ENCODE measurements at places on chromosomes 4 and X.

DNA sequence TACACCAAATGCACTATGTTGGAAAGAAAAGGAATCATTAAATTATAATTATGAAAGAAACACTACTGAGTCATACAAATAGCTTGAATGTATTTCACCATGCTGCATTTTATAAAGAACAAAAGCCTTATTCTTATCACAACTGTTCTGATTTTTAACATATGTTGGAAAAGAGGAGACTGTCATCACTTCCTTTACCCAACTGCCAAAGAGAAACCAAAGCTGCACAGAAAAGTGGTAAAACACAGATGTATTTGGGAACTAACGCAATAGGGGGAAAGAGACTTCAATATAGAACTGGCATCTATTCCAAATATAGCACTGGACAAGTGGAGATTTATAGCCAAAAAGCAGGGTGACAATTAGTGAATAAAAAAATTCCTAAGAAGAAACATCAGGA is 181.0 kb downstream of the SPANXN3 start:
- DNase-seq, result no peak

- DNase-seq, result no peak
These were observed 457.9 kb downstream of the FAT4 start for GRCh38 chr4:125772680-125773079.

GRCh38 chr4:59655996-59656395 is 1544.1 kb upstream of the ADGRL3 start:
- DNase-seq, result peak; percentile 29

GRCh38 chrX:72620550-72621145 is 48.0 kb upstream of the HDAC8 start:
- no peak for DNase-seq

GRCh38 chr4:110361921-110362320 is 114.0 kb upstream of the ENPEP start:
- DNase-seq, result no peak

DNA sequence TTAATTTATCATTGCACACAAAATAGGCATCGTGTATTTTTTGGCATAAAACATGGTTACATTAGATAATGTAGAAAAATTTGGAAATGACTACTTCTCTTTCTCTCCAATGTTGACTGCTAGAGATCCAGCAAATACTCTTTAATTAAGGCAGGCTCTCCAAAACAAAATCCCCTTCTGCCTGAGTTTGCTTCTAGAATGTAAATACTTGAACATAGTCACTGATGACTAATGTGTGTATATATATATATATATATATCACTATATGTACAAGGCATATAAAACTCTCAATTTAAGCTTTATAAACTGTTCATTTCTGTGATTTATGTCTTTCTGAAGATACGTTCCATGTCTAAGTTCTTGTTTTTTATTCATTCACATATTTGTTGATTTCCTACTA is 67.2 kb upstream of the CAMK2D start:
- no peak for DNase-seq

GRCh38 chrX:20059467-20060128 is 57.1 kb downstream of the MAP7D2 start:
- no peak for DNase-seq

GRCh38 chr4:38949411-38950051 is 81.9 kb downstream of the FAM114A1 start:
- no peak for DNase-seq

DNA sequence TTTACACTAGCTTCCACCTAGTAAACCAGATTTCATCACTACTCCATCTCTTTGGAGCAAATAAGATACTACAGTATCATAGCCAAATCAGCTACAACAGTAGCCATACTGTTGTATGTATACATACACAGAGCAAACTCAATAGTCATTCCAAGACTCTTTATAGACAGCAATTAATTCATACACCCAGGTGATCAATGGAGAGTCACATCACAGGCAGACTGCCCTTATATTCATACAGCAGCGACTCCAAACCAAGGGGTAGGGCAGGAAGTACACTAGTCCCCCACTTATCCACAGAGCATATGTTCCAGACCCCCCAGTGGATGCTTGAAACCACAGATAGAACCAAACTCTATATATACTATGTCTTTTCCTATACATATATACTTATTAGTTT is 76.6 kb downstream of the FBXW7 start:
- DNase-seq, result no peak

- no peak for DNase-seq
These were observed 50.9 kb downstream of the USP26 start for GRCh38 chrX:133045986-133046385.

DNA sequence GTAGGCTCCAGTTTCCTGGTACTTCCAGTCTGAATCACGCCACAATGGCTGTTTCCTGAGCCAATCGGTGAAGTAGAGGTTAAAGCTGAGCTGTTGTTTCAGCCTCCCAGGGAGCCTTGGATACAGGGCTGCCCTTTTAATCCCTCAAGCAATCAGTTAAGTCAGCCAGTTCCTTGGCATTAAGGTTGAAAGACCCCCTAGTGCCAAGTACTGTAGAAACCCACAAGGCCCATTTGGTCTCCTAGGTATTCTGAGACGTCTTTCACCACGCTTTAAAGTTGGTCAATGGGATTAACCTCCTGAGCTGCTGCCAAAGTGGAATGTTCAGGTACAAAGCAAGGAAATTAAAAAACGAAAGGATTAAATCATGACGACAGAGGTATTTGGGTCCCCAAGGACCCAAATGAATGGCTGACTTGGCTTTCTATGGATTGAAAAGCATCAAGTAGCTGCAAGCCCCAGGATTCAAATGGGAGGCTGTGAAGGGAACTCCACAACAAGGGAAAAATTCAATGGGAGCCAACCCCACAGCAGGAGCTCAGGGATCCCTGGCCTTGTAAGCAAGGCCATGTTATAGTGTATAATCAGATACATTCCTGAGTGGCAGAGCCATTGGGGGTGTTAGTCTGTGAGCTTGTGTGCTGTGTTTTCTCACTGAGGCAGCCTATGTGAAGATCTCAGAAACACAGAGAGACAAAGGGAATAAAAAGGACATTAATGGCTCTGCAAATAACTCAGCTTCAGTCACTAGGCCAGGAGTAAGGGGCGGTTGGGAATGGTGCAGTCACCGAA is 86.0 kb downstream of the ATG4A start:
- no peak for DNase-seq

DNA sequence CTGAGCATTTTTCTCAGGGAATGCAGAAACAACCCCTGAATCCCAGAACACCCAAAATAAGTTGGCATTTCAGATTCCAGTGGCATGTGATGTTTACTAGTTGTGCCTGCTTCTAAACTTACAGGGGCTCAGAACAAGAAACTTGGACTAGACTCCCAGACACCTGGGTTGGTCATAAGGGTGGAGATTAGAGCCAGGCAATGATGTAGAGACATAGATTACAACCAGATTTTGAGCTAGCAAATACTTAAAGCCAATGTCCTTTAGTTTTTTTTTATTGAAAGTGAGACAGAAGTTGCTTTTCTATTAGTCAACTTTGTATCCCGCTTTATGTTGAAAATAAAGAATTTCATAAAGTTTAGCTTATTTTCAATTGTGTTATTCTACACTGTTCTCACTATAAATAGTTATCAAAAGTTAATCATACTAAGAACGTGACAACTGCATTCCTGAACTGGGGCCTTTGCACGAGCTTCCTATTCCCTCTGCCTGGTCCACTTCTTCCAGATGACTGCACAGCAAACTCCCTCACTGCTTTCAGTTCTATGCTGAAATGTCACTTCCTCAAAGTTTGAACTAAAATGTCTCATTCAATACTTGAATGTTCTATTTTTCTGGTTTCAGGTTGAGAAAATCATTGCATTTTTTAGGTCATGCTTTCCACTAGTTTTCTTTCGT is 224.7 kb upstream of the PPP1R2C start:
- DNase-seq, result no peak

- no peak for DNase-seq
These were observed 229.2 kb downstream of the MAML3 start for GRCh38 chr4:139924782-139925181.

DNA sequence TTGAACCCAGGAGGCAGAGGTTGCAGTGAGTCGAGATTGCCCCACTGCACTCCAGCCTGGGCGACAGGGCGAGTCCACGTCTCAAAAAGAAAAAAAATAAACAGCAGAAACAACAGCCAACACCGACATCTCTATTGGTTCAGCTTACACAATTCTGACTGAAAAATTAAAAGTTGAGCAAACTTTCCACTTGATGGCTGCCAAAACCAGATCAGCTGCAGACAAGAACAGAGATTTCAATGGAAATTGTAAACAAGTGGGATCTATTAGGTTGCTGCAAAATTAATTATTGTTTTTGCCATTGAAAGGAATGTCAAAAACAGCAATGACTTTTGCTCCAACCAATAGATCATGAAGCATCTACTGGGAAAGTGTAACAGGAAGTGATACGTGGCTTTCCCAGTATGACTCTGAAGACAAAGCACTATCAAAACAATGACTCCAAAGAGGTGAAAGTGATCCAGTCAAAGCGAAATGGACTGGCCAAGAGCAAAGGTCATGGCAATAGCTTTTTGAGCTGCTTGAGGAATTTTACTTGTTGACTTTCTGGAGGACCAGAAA is 26.3 kb downstream of the UPF3B start:
- DNase-seq, result no peak

DNA sequence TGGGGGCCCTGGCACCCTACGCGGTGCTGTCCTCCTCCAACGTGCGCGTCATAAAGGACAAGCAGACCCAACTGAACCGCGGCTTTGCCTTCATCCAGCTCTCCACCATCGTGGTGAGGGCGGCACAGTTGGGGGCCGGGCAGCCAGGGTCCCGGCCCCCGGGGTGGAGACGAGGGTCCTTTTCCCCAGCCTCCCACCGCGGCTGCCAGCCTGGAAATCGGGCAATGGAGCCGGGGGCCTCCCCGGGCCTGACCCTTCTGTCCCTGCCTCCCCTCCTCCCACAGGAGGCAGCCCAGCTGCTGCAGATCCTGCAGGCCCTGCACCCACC is 13.7 kb upstream of the UBA1 start:
- no peak for DNase-seq

DNA sequence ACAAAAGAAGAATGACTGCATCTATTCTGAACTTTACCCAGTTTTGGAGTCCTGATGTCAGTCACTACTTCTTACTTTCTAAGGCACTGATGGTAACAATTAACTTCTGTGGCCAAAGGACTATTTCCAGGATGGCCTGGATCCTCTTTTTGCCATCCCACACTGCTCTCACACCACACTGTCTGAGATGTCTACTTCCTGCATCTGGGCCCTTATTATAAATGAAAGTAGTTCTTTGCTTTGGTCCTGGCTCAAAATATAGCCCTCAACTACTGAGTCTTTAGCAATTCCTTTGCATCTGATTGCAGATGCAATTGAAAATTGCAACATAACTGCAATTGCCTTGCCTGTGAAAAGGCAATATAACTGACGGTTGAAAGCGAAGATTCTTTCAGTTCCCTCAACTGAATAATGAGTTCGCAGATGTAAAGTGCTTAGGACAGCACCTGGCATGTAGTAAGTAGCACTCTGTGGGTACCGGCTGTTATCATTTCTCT is 44.2 kb downstream of the COQ2 start:
- DNase-seq, result no peak

- DNase-seq, result no peak
These were observed 109.6 kb downstream of the SHROOM4 start for GRCh38 chrX:50704360-50704759.

GRCh38 chrX:130714135-130714534 is 188.9 kb downstream of the ENOX2 start:
- no peak for DNase-seq

GRCh38 chrX:151754047-151754429 is 19.5 kb downstream of the CNGA2 start:
- peak; percentile 36 for DNase-seq

DNA sequence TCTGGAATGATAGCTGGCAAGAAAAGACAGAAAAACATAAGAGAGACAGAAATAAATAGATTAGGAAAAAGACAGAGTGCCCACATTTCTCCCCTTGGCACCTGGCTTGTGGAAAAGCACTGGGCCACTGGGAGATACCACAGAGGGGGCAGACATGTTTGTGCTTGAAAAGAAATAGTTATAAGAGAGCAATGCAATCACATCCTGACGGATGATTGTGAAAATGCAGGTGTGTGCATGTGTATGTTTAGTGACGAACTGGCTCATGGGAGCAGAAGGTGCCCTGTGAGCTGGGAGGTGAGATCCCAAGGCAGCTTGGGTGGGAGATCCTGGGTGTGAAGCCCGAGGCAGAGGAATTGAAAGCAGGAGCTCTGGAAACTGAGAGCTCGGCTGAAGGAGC is 617.9 kb downstream of the BCOR start:
- DNase-seq, result no peak

Data from H9 (cell line).